Stimulated activated CD4-positive, alpha-beta T cell treated with anti-CD3 and anti-CD28 coated beads, Interleukin-1b, Interleukin-23, amount 100 ng/mL, for 24 hours (primary cell): ENCODE measurements at places on chromosomes 7 and 10.

DNA sequence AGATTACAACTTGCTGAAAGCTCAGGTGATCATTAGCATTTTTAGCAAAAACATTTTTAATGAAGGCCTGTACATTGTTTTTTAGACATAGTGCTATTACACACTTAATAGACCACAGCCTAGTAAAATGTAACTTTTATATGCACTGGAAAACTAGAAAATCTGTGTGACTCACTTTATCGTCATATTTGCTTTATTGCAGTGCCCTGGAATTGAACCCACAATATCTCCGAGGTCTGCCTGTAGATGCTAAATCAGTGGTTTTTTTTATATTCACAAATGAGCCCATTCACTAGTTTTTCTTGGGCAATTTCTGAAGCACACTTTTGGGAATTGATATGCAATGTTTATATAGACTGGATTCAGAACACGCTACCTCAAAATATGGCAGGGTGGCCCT, 105.1 kb downstream of the PTPRN2 start:
- no peak for DNase-seq

- no peak for DNase-seq
Observed at GRCh38 chr10:133010095-133010842, 67.9 kb upstream of the CFAP46 start.

DNA sequence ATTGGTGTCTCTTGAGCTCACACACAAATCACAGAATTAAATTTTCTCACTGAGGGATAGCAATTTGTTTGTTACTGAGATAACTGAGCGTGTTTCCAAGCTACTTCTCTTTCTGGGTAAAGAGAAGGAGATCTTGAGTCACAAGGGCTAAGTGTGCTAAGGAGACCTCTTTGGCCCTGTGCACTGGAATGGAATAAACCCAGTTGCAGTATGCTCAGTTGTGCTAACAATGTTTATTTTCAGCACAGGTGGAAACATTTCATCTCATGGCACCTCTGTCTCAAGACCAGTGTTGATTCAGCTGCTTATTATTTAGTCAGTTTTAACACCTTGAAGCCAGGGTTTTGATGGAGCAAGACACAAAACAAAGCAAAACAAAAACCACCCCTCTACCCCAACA, 22.5 kb upstream of the UBE2H start:
- DNase-seq, result no peak

GRCh38 chr10:8150401-8150905, 96.0 kb downstream of the GATA3 start:
- DNase-seq, result no peak

DNA sequence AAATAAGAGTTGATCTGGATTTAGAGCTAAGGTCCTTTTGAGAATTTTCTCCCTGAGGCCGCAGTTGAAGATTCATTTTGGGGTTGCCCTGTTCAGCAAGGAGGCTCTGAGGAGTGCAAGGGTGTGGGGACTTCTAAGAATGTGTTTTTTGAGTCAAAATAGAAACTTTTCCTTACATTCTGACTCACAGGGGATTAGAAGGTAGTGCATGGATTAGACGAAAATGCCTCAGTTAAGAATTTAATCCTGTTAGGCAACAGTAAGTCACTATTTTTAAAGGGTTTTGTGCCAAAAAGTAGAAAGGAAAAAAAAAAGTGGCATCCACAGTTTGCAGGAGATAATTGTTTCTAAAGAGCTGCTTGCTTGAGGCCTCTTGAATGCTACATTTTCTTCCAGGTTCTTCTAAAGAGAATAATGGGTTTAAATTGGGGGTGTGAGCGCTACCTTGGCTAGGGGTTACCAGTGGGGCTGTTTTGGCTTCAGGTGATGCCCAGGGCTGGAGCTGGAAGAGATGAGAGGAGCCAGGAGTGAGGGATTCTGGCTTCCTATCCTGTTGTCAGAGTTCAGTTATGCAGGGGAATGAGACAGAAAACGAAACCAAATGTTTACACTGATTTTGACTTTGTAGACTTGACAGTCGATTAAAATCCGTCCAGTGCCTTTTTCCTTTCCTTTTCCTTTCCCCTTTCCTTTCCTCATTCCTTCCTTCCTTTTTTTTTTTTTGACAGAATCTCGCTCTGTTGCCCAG, 52.9 kb downstream of the BAMBI start:
- DNase-seq, result no peak

GRCh38 chr10:89310056-89310893, 8.4 kb downstream of the IFIT2 start:
- no peak for DNase-seq

DNA sequence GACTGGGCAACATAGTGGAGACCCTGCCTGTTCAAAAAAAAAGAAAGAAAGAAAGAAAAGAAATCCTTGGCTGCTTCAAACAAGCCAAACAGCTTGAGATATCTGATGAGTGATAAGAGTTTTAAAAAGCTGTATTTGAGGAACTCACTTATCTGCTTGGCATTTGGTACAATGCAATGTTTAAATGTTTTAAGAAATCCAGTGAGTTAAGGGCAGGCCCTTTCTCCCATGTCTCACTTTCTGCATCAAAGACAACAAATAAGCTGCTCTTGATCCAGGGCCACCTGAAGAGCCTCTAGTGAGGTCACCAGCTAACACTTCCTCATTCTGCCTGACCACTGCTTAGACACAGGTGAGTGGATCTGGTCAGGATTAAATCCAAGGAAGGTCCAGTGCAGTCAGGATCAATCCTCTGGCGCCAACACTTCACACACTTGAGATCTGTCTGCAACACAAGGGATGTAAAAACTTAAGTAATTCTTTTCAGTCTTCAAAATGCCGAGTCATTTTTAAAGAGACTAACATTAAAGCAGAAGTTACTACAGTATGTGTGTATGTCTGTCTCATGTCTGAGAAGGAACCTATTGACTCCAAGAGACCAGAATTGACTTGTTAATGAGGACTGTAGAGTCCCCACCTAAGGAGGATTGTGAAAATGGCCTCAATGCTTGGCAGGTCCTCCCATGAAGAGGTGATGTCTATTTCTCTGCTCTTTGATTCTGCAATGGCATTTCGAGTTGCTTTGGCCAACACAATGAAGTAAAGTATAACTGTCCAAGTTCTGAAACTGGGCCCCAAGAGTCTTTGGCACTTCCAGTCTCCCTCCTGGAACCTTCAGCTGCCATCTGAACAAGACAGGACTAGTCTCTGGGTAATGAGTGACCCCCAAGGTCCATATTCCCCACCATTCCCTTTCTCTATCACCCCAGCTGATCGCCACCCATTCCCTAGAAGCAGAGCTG, 43.1 kb downstream of the CREB3L2 start:
- DNase-seq, result no peak

DNA sequence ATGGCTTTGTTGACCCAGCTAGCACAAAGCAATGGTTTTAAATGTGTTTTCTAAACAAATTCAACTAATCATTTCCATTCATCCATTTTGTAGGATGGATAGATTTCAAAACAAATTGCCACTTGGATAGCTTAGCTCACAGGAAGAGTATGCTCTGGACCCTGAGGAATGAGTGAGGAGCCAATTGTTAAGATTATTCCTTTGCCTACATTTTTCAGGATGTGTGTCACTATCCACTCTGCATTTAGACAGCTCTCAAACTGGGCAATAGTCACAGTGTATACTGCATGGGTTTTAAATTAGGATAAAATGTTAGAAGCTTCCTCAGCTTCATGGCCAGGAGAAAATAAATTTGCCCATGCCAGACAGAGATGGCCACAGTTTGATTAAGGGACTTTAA, 605.6 kb upstream of the TEX47 start:
- no peak for DNase-seq

DNA sequence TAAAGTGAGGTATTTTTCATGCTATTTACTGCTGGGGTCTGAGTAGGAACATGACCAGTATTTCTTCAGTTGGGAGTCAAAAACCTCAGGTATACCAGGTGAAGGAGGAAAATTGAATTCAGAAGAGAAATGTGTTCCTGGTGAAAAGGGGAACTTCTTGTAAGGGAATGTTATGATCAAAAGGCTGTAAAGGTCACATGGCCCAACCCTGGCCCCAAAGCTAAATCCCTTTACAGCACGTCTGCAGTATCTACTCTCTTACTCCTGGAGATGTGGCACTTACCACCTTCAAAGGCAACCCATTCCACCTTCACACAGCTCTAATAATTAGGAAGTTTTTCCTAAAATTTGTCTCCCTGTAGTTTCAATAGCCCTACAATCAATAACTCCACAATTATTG, 15.2 kb downstream of the PIK3AP1 start:
- no peak for DNase-seq

DNA sequence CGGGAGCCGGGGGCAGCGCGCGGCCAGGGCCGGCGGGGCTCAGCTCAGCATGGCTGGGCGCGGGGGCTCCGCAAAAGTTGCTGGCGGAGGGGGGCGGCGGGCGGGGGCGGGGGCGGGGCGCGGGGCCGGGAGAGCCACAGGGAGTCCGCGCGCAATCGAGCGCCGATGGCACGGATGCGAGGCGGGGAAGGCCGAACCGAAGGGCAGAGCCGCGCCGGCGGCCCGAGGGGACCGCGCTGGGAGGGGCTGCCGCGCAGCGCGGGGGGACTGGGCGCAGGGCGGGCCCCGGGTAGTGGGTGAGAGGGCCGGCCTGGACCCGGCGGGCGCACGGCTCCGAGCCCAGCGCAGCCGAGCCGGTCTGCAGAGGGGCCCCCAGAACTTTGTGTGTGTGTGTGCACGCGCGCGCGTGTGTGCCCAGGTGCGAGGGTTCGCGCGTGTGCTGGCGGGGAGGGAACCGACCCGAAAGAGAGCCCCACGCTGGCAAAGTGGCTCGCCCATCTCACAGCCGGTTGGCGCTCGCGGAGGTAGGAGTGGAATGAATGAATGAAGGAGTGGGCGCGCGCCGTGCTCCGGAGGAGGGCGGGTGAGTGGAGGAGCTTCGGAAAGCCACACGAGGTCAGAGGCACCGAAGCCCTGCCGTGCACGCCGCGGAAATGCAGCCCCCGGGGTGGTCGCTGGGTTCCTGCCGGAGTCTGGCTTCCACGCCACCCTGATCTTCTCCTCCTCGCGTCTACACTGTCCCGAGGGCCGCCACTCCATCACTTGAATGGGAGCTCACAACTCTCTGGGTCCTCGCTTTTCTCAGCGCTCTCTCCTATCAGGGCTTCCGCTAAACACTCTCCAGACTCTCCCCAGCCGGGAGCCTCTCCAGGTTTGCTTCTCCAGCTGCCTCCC, at the start of gene HIPK2:
Gene HIPK2 (minus strand): TSS at position 51 of the 894 bp plus-strand sequence. CDS start 375 bp downstream, outside the sequence.
- DNase-seq, result peak; percentile 28

DNA sequence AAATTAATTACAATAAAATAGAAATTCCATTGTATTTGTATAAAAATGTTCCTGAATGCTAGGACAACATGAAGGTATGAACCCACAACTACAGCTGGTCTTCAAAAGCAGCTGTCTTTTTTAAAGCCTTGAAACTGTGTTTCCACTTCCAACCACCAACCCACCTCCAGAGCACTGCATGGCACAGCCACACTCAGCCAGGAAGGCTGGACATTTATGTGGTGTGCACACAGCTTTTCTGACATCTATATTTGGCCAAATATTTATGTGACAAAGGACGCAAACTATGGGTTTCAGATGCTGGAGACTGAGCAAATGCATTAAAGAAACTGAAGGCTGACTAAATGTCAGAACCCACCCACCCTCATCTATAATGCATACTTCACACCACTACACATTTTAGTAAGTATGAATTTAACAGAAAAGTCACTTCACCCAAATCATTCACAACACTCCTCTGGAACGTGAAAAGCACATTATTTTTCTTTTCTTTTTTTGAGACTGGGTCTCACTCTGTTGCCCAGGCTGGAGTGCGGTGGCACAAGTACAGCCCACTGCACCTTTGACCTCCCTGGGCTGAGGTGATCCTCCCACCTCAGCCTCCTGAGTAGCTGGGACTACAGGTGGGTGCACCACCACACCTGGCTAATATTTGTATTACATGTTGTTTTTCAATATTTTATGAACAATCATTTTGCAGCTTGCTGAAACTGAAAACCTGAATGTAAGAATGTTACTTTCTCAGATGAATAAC, 27.9 kb upstream of the DAGLB start:
- no peak for DNase-seq

GRCh38 chr10:71740069-71740653, 20.6 kb upstream of the C10orf105 start:
- no peak for DNase-seq

GRCh38 chr7:22137026-22137425, 191.3 kb upstream of the CDCA7L start:
- no peak for DNase-seq

DNA sequence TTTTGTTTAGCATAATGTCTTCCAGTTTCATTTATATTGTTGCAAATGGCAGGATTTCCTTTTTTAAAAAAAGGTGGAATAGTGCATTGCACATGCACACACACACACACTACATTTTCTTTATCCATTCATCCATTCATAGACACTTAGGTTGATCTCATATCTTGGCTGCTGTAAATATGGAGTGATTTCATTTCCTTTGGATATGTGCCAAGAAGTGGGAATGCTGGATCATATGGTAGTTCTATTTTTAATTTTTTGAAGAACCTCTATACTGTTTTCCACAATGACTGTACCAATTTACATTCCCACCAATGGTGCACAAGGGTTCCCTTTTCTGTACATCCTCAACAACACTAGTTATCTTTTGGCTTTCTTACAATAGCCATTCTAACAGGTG, 68.9 kb downstream of the EBLN1 start:
- DNase-seq, result no peak

DNA sequence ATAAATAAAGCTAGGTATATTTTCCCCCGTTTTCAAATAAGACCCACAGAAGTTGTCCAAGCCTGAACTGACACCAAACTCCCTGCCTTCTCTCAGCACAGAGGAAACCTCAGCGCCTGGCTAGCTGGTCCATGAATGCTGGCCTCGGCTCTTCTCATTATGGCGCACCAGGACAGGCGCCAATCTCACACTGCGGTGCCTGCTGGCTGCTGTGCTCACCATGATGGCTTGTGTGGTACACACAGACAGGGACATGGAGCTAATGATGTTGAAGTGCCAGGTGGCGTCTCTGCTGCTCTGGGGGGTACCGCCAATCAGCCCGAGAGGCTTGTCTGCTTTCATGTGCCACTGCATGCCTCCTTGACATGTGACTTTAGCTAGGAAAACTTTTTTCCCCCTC, 43.2 kb upstream of the USP6NL start:
- DNase-seq, result no peak

DNA sequence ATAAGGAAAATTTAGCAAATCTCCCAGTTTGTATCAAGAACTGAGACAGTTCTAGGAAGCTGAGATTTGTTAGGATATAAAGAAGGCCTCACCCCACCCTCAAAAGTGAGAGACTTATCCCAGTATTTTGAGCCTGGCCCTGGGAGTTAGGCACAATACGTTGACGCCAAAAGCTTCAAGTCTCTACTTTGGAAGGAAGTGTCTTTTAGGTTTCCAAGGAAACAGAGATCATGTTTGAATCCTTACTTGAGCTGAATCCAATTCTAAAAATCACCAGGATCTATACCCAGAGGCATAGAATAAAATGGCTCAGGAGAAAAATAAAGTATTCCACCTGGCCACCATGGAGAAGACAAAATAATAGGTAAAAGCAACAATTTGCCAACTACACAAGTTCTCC, 115.9 kb upstream of the NRG3 start:
- DNase-seq, result no peak
